ENCODE measurements at places on chromosomes 7 and 10. TPM values are rescaled to one million over a fixed set of nuclear protein-coding genes. Genes with fewer than 3 reads are reported as not detected.

- H3K27me3 ChIP-seq: peaks cover 37% of the 10 kb centered on the region
- DNase-seq: no peak
- peak within 1 kb of the TSS; percentile 70 for H3K4me3 ChIP-seq
- H3K4me1 ChIP-seq: peaks cover 16% of the 10 kb centered on the region
- no peak within 1 kb of the TSS for H3K27ac ChIP-seq
These were observed at the start of gene GRM8 for GRCh38 chr7:127252778-127253280. Gene GRM8 (minus strand): TSS chr7:127252941.

- no peaks in the 10 kb centered on the region for H3K27me3 ChIP-seq
- DNase-seq: peak; percentile 37
- no peak overlapping the region for H3K4me3 ChIP-seq
- H3K36me3 ChIP-seq: no peaks in the 10 kb centered on the region
These were observed 10.3 kb upstream of the STK17A start for GRCh38 chr7:43572516-43573049.

DNA sequence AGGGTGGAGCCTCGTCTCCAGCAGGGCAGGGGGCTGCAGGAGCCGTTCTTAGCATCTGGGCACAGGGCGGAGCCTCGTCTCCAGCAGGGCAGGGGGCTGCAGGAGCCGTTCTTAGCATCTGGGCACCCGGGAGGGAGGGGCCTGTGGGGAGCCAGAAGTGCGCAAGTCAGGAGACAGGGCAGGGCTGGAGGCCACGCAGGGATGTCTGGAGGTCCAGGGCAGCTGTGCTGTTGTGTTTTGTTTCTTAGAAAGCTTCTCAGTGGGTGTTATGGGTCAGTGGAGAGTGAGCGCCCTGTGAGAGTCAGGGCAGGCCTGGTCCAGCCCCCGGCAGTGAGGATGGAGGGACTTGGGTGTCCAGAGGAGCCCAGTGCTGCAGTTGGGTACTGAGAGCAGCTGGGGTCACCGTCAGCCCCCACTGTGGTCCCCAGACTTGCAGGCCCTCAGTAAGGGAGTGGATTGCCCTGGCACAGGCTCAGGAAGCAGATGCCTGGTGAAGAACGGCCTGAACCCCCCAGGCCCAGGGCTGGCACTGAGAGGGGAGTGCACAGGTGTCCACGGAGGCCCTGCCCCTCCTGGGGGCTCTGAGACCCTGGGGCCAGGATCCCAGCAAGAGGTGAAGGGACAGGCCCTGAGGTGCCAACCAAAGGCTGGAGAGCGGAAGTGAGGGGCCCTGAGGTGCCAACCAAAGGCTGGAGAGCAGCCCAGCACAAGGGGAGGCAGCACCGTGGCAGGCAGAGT is 29.8 kb downstream of the FAM20C start:
- DNase-seq: no peak

Gene C1QL3
- total RNA-seq: not detected

Gene GPRIN2
- total RNA-seq: not detected

Gene TMEM229A
- total RNA-seq: not detected
